Stimulated activated CD4-positive, alpha-beta T cell treated with anti-CD3 and anti-CD28 coated beads, Interleukin-1b, Interleukin-23, amount 100 ng/mL, for 4 hours (primary cell): ENCODE measurements at places on chromosomes 1 and 21.

- no peak for DNase-seq
Observed at GRCh38 chr1:9633493-9633892, 18.0 kb upstream of the PIK3CD start.

DNA sequence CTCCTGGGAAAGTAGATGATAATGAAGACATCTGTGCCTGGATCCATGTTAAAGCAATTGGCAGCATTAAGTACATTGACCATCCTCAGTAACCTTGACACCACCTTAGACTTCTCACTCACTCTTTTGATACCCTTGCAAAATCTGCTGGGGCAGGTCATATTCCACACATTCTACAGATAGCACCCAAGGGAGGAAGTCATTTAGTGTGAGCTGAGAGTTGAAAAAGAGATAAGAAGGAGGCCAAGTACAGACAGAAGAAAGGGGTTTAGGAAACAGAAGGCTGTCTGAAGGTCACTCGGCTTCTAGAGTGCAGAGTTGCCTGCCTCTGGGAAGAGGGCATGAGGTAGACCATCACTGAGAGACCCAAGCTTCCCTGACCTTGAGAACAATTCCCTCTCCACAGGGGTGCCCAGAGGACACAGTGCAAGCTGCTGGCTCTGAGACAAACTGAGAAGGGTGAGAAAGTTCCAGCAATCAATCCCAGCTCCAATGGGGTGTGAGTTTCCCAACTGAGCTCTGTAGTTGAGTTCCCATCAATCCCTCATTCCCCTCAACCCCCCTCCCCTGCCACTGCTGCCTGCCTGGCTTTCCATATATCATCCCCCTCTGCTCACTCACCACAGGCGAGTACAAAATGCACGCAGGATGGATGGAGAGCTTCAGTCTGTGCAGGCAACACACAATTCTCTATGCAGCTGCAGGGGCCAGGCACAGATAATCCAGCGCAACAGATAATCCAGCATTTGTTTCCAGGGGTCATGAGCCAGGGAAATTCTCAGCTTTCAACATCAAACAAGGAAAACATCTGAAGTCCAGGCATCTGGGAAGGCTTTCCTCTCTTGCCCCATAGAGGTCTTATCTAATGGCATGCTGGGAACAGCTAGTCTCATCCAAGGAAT is 7.4 kb upstream of the MOB3C start:
- DNase-seq: no peak

GRCh38 chr1:115069659-115070308 is 19.5 kb downstream of the TSPAN2 start:
- no peak for DNase-seq

DNA sequence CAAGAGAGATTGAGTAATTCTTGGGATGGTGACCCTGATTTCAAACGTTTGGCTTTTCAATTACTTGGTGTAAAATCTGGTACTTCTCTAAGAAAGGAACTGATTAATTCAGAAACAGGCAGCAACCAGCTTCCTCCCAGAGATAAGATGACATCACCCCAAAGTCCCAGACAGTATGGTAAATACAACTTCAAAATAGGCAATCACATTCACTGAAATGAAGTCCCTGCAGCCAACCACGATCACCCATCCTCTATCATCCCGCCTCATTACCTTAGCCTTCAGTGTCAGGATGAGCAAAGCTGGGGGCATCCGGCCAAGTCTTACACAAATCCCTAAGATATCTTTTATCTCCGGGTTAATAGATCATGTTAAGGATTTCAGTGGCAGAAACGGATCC is 26.4 kb upstream of the RUNX1 start:
- no peak for DNase-seq

DNA sequence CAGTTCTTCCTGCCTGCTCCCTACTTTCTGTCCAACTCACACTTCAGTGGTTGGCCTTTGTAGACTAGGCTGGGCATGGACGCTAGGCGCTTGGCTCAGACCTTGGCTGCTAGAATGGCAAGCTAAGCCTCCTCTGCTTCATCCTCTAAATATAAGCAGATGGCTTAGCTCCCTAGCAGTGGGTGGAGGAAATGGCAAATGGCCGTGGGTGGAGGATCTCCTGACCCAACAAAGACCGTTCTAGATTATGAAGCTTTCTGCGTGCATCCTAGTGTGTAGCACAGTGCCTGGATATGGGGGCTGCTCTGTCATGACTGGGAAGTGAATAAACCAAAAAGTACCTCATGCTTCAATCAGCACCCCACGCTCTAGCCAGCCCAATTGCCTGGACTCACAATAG is 10.4 kb upstream of the ETV3L start:
- DNase-seq: no peak

- DNase-seq: no peak
Observed at GRCh38 chr1:63143482-63143881, 178.9 kb upstream of the FOXD3 start.

DNA sequence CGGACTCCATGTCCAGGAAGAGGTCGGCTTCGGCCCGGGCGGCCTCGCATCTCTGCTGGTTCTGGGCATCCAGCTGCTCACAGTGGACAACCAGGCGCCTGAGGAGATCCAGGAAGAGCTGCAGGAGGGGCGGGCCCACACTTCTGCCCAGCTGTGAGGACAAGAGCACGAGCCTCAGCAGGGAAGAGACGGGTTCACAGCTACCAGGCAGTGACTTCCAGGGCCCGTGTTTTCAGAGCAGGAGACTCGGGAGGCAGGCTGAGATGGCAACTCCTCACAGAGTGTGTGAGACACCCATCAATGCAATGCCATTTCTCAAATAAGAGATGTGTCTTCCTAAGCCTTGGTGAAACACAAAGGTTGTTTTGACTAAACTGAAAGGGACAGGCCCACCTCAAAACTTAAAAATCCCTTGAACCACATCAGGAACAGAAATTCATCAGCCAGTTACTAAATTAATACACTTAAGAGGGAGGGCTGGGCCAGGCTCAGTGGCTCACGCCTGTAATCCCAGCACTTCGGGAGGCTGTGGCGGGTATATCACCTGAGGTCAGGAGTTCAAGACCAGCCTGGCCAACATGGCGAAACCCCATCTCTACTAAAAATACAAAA is 43.4 kb downstream of the URB1 start:
- DNase-seq: no peak

DNA sequence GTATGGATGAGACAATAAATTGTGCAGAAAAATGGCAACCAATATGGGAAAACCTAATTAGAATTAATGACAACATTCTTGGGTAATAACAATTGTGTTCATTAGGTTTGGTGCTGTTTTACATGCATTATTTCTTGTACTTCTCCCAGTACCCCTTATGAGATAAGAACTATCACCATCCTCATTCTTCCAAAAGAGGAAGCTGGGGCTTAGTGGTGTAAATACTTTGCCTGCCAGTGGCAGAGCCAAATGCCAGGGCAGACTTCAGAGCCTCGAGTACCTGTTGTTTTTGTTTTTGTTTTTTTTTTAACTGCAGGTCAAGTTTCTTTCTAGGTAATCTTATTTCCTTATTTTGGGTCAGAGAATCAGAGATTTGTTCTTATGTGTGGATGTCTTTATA is 206.4 kb downstream of the RHOU start:
- DNase-seq: no peak

DNA sequence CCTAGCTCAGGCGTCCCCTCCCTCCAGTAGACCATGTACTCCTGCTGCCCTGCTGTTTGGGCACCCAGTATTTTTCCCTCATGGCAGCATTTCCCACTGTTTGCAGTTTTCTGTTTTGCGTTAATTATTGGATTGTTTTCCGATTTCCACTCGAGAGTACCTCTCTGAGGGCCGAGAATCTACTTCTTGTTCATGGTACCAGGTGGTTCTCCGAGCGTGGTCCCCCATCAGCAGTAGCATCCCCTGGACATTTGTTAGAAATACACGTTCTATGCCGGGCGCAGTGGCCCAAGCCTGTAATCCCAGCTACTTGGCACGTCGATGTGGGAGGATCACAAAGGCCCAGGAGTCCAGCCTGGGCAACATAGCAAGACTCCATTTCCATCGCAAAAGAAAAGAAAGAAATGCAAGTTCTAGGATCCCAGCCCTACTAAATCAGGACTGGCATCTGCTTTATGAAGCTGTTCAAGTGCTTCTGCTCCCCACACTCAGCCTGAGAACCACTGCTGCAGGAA is 690 bp downstream of the RRP1 start:
- DNase-seq: no peak

DNA sequence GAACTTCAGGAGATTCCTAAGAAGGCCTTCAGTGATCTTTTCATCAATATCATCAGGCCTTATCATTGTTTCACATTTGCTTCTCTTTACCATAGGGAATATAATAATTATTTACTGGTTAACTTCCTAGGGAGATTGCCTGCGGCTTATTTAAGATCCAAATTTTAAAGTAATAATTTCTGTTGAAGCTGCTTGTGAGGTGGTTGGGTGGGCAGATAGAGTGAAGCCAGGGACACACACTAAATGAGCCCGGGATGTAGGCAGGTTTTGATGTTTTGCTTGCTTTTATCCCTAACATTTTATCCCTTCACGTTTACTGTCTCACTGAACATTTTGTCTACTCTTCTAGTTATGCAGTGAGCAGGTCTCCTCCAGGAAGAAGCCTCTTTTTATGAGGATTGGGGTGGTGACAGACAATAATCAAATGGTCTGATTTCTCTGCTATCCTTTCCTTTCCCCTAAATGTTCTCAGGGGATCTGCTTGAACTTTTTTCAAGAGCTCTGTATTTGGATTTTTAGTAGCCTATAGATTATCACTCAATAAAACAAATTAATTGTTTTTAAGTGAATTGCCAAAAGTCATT is 164.7 kb downstream of the RUNX1 start:
- DNase-seq: no peak

GRCh38 chr1:111179968-111180533 is 20.4 kb downstream of the DENND2D start:
- no peak for DNase-seq

DNA sequence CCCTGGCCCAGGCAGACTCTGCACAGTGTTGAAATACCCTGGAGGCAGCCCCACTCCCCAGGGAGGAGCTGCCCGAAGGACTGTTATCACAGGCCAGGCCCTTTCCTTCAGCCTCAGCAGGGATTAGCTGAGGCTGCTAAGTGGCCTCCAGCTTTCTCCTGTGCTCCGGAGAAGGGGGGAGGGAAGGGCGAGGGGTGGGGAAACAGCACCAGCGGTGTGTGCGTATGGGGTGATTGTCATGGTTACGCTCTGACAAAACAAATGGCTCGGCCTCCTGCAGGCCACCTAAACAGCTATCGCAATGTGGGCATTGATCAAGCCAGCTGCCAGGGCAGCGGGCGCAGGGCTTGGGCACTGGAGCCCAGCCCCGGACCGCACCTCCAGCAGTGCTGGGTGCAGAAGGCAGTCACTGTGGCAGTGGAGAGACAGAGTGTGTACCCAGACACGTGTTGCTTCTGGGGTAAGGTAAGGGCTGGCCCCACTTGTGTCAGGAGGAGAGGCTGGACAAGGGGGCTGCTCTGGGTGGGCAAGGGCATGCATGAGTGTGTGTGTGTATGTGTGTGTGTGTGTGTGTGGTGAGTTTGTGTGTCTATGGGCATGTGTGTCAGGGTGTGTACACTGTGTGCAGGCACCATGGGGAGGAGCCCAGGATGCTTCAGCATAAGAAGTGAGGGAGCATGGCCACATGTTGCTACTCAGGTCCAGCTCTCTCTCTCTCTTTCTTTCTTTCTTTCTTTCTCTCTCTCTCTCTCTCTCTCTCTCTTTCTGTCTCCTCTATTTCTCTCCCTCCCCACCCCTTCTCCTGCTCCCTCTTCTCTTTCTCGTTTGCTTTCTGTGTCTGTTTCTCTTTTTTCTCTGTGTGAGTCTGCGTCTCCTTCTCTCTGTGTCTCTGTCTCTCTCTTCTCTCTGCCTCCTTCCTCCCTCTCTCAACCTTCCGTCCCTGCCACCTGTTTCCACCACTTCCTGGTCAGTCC is at the start of gene VWA5B1:
VWA5B1 (plus strand) TSS at position 252 of the 974 bp plus-strand sequence. CDS start 19,727 bp downstream, outside the sequence.
- no peak for DNase-seq

DNA sequence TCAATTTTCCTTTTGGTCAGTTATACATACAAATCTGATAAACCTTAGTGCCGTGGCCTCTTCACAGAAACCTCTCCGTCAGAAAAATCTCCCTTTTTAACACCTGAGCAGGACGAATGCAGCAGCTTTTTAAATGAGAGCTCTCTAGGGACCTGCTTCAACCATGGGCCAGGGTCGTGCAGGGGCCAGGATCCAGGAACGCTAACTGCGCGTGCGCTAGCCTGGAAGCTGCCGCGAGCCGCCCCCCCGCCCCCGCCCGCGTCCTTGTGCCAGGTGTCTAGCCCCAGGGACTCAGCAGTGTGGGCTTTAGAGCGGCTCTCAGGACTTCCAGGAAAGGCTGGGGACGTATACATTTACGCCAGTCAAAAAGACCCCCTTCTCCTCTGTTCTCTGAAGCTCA is 136.8 kb upstream of the FMN2 start:
- no peak for DNase-seq

DNA sequence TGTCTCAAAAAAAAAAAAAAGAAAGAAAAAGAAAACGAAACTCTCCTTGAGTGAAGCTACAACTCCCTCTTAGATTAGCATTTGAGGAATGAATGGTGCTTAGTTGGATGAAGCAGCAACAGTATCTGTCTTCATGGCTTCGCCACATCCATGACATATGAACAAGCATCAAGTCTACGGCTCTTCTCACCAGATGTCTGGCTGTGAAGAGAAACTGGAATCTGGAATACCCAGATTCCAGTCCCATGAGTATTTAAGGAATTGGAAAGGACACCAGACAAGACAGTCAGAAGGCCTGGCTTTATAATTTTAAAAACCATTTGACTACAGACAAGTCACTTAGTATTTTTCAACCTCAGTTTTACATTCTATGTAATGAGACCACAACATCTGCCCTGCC is 38.0 kb upstream of the TADA1 start:
- no peak for DNase-seq

- no peak for DNase-seq
Observed at GRCh38 chr1:4599521-4599920, 54.9 kb upstream of the AJAP1 start.

GRCh38 chr1:95742591-95743089 is 508.6 kb downstream of the RWDD3 start:
- DNase-seq: no peak

- no peak for DNase-seq
Observed at GRCh38 chr1:47186267-47187185, 3.3 kb downstream of the PDZK1IP1 start.

GRCh38 chr1:161226320-161226711 is 456 bp downstream of the TOMM40L start:
- DNase-seq: no peak

DNA sequence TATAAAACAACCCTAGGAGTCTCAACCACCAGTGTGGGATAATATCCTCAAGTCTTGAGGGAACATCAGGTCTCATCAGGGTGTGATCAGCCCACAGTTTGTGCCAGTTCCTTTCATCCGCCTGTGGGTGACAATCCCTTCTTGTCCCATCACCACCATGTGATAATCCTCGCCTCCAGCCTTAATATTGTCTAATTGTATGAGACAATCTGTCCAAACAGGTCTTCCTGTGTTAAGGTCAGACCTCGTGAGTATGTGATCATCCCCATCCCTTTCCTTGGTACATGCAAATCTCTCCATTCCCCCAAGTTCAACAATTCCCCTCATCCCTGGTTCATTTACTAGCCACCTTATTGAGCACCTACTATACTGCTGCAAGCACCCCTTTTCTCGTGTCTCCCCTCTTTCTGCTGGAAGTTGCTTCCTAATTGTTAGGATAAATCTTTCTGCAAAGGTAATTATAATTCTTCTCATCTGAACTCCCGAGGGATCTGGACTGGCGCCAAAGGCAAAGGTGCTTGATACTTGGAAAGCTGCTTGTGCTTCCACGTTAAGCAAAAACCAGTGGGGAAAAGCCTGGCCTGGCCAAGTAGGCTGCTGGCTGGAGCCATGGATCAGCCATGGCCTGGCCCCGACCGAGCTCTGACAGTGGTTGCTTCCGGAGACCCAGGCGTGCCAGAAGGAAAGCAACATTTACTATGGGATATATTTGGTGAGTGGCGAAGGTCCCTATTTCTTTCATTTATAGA is 92.5 kb downstream of the RNF220 start:
- DNase-seq: no peak
